ENCODE measurements at places on chromosomes 11 and 22. TPM values are rescaled to one million over a fixed set of nuclear protein-coding genes. Genes with fewer than 3 reads are reported as not detected.

The THY1 gene
- 90.2 TPM for polyA plus RNA-seq

The OR52I1 gene
- 0.12 TPM for polyA plus RNA-seq

The DEPDC7 gene
- 6.7 TPM for polyA plus RNA-seq

The ACR gene
- 0.45 TPM for polyA plus RNA-seq

The UPK3A gene
- 1.8 TPM for polyA plus RNA-seq

The OR8A1 gene
- not detected for polyA plus RNA-seq

The PLAAT4 gene
- 11.1 TPM for polyA plus RNA-seq

The GAB4 gene
- not detected for polyA plus RNA-seq

The SERHL2 gene
- polyA plus RNA-seq, result 7.3 TPM
